ENCODE measurements at places on chromosomes 4 and X.

GRCh38 chrX:38452603-38453002 is 100.2 kb downstream of the OTC start:
- no peak for DNase-seq

DNA sequence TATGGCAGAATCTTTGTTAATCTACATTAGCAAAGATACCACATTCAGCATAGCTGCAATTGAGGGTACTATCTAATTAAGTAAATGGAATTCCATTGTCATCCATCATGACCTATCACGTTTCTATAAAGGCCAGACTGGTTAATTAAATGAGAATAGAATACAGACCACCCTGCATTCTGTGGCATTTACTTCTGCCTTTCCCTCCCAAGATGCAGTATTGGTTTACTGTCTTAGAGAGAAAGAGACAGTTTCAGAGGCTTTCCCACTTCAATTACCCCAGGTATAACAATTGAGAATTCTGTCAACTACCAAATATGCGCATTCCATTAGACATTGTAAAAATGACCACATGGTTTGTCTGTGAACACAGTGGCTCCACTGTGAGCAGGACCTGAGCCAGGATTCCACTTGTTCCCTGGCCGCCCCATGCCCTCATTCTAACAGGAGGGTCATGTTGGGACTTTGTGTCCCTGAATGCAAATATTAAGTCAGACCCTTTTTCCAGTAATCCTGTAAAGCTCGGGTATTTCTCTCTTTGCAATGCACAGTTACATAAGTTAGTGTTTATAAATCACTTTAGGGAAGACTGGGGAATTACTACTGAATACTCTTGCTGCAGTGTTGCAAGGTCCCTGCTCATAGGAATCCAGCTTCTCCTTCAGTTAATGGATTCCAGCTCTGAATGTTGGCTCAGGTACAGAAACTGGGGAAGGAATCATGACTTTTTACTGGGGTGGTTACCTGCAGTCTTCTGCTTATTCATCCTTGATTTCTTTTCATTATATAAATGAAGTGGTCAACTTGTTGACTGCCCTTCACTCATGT is 261.0 kb downstream of the PDGFC start:
- DNase-seq = no peak

DNA sequence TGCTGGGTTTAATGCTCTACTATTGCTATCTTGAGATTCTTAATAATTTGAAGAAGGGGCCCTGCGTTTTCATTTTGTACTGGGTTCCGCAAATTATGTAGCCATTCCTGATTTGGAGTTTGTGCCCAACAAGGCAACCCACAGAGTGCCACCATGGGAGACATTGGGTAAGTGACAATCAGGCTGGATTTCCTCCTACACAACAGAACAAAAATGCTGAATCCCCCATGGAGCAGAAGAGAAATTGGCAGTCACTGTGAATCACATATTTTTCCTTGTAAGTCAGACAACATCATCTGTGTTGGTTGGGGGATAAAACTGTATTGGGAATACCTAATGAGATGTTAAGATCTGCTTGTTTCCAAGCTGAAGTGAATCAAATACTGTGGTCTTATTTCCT is 80.9 kb downstream of the CNGA2 start:
- no peak for DNase-seq

DNA sequence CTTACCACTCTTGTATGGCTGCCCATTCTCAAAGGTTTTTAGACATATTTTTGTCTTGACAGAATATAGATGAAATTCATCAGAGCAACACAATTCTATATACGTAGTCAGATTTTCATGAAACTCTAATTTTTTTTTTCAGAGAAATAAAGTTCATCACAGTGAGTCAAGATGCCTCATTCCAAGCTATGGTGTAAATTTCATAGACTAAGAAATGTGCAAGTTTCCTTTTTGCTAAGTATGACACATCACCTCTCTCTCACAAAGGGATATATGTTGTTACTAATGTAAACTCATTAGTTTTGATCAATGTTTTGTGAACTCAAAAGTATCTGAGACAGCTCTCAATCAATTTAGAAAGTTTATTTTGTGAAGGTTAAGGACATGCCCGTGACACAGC is 60.4 kb upstream of the ATXN3L start:
- DNase-seq = no peak

DNA sequence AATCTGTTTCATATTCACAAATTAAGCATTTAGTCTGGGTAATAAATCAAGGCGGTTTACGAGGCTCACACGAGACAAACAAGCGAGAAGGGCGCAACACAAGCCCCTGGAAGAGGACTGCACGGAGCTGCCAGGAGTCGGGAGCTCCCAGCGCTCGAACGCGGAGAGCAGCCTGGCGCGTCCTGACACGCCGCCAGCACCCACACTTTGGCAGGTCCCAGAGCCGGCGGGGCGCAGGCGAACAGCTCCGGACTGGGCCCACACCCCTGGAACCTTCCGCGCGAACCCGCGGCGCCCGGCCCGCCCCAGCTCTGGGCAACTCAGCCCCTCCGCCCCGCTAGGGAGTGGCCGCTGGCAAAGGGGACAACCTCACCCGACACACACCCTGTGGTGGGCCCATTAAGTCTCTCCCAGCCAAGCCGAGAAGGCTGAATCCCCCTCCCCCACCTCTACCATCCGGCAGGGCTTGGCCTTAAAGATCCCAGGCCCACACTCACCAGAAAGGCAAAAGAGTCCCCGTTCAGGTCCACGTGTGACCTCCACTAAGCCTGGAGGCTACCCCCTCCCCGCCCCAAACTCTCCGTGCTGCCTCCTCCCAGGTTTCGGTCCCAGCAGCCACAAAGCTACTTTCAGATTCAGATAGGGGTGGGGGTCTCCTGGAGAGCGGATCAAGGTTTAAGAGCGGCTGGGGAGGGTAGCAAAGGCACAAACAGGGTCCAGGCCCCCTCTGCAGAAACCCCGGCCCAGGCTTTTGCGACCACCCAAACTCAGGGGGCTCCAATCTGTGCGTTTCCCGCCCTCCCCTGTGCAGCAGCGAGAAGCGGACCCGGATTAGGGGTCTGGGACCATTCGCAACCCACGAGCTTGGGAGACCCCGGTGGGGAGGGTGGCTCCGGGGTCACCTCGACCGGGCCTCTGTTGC is 47.5 kb upstream of the BCOR start:
- DNase-seq = peak; percentile 63

DNA sequence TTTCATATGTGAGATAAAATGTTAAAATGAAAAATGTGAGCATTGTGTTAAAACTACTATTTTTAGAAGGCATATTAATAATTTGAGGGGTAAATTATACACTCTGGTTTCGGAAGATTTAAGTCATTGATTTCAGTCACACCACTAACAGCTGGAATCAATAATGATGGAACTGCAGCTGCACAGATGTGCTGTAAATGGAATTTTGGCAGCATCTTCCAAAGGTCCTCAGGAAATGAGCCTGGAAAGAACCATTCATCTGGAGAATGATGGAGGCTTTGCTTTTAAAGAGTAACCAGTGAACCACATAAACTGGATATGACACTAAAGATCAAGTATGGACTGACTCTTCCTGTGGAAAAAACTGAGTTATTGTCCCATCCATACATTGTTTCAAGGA is 759.0 kb upstream of the EPHA5 start:
- DNase-seq = no peak

DNA sequence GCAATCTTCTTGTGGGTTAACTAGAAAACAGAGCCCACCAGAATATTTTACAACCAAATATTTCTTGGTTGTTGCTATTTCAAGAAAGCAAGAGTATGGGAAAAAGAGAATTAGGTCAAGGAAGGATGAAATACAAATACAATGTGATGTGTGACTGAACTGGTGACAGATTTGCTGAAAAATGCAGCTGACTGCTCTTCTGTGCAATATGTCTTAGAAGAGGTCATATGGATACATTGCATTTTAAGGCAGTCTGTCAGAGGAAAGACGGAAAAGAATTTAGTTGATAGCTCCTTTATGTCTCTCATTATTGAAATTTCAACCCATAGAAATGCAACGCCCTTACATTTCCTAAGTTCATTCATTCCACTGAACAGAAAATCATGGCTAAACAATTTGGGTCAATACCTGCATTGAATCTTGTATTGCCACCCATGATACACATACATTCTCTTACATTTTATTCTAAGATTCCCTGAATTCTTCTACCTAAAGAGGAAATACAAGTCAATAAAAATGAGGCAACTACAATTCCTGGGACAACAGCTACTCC is 423.1 kb downstream of the ADAM29 start:
- no peak for DNase-seq

GRCh38 chrX:49106296-49106695 is 17.2 kb downstream of the GPKOW start:
- DNase-seq = no peak

DNA sequence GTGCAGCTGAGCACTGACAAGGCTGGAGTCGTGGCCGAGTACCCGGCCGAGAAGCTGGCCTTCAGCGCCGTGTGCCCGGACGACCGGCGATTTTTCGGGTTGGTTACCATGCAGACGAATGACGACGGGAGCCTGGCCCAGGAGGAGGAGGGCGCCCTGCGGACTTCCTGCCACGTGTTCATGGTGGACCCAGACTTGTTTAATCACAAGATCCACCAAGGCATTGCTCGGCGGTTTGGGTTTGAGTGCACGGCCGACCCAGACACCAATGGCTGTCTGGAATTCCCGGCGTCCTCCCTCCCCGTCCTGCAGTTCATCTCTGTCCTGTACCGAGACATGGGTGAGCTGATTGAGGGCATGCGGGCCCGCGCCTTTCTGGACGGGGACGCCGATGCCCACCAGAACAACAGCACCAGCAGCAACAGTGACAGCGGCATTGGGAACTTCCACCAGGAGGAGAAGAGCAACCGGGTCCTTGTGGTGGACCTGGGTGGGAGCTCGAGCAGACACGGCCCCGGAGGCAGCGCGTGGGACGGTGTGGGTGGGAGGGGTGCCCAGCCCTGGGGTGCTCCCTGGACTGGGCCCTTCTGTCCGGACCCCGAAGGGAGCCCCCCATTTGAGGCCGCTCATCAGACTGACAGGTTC is 24.3 kb downstream of the RGS12 start:
- no peak for DNase-seq

DNA sequence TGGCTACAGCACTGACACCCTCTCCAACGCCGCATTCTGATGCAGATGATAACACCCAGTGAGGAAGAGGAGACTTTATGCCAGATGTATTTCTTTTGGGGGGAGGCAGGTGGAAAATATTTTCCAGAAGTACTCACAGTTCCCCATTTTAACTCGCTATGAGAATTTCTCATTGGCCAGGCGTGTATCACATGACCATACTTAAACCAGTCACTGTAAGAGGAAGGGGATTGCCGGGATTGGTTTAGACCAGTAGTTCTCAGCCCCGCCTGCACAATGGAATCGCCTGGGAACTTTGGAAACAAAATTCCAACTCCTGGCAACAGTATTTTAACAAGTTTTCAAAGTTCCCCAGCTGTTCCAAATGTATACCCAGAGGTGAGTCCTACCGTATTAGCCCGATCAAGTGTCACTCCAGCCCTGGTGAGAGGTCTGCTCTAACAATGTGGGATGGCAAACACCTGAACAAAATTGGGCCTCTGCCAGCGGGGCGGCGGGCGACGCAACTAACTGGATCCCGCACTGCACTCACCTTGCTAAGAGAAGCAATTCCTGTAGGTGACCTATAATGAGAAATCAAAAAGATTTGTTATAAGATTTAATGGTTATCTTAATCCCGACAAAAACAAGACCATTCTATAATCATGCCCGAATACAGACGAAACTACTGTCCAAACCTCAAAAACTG is 2.9 kb upstream of the MSL3 start:
- DNase-seq = no peak

DNA sequence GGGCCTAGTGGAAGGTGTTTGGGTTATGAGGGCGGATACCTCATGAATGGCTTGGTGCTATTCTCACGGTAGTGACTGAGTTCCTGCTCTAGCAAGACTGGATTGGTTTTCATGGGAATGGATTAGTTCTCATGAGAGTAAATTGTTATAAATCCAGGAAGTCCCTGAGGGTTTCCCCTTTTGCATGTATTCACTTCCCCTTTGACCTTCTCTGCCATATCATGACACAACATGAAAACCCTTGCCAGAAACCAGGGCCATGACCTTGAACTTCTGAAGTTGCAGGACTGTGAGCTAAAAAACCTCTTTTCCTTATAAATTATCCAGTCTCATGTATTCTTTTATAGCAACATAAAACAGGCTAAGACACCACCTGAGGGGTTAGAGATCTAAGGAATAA is 529.7 kb upstream of the RPS6KA3 start:
- DNase-seq = no peak

DNA sequence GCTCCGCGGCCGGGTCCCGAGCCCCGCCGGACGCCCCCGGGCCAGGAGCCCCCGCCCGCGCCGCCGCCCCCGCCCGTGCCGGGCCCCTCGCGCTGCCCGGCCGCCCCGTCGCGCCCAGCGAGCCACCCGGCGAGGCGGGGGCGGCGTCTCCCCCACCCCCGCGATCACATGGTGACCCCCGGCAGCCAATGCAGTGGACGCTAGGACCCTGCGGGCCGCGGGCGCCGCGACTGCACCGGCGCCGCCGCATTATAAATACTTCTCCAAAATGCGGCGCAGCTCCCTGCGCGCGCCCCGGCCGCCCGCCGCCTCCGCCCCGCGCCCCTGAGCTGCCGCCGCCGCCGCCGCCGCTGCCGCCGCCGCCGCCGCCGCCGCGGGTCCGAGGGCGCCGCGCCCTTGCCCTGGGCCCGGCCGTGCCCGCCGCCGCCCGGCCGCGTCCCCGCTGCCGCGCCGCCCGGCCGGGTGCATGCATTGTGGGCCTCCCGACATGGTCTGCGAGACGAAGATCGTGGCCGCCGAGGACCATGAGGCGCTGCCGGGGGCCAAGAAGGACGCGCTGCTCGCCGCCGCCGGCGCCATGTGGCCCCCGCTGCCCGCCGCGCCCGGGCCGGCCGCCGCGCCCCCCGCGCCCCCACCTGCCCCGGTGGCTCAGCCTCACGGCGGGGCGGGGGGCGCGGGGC is at the start of gene NAT8L:
NAT8L (plus strand) TSS at position 282 of the 680 bp plus-strand sequence; CDS start at position 467, 185 bp downstream.
- DNase-seq = peak; percentile 42

GRCh38 chrX:113675278-113675677 is 834.6 kb upstream of the AMOT start:
- no peak for DNase-seq

GRCh38 chrX:23844502-23845138 is 61.6 kb downstream of the SAT1 start:
- DNase-seq = no peak

- no peak for DNase-seq
These were observed 35.3 kb upstream of the NDUFC1 start for GRCh38 chr4:139337612-139338011.

All from retina (tissue), 1 donor.